ENCODE measurements at places on chromosomes 13 and 19.

DNA sequence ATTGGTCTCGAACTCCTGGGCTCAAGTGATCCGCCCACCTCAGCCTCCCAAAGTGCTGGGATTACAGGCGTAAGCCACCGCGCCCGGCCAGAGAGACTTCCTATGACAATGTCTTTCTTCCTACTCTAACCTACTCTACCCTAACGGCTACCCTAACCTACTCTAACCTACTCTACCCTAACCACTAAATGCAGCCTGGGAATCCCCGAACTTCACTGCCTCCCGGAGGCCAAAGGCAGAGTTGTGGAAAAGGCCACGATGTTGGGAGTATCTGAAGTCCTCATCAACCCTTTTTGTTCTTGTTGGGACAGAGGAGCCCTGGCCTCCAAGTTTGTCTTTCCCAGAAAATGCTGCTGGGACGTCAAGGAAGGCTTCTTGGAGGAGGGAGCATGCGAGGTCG is 967 bp upstream of the NR2C2AP start:
- DNase-seq, result no peak

GRCh38 chr19:5091684-5092480 is 123.0 kb downstream of the KDM4B start:
- no peak for DNase-seq

- no peak for DNase-seq
Observed at GRCh38 chr13:33144358-33144784, 128.1 kb downstream of the KL start.

- DNase-seq, result no peak
Observed at GRCh38 chr19:291006-291521, at the start of gene PLPP2. PLPP2 (minus strand) TSS chr19:291403; CDS start chr19:291336, 67 bp downstream.

DNA sequence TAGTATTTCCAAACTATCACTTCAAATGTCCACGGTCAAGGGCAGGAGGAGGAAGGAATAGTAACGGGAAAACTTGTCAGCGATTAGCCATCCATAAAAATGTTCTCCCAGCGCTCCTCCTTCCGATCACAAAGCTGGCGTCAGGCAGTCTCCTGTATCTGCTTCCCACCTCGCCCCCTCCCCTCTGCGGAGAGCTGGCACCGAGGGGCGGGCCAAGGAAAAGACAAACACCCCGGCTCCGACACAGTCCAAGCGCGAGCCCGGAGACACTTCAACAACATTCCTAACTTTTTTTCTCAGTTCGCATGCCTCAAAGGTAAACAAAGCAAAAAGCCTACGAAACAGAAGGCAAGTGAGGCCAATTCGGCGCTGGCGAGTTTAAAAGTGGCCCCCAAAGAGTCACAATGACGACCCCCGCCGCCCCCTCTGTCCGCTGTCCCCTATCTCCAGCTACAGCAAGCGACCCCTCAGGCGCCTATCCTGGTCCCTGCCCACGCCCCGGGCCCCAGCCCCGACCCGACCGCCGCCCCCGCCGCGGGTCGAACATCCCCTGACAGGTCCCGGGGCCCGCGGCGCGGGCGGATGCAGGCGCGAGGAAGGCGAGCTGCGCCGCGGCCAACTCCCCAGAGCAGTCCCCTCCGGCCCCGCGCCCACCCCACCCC is 736 bp downstream of the SMAD9 start:
- no peak for DNase-seq

GRCh38 chr19:23393121-23393520 is 2.1 kb downstream of the ZNF91 start:
- no peak for DNase-seq

DNA sequence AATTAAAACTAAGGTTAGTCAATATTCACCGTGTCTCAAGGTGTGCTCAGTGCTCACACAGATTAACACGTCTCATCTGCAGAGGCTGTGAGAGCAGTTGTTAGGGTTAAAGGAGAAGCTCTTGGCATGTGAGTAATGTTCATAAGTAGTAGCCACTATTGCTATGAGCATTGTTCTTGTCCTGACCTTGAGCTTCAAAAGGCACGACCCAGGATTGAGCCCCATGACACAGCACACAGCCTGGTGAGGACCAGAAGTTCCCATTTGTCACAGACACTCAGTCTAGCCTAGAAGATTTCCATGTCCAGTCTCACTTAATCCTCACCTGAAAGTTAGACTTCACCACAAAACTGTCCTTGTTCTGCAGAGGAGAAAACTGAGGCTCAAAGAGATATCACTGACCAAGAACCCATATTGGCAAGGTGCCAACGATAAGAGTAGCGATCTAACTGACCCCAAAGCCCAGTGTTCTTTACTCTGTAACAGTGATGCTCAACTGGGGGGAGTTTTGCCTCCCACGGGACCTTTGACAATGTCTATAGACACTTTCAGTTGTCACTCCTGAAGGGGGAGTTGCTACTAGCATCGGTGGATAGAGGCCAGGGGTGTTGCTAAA is 26.0 kb downstream of the FPR3 start:
- DNase-seq, result no peak

GRCh38 chr19:6248341-6248740 is 31.4 kb downstream of the MLLT1 start:
- DNase-seq, result no peak

GRCh38 chr19:14165990-14166830 is 29.8 kb upstream of the ASF1B start:
- DNase-seq, result no peak

DNA sequence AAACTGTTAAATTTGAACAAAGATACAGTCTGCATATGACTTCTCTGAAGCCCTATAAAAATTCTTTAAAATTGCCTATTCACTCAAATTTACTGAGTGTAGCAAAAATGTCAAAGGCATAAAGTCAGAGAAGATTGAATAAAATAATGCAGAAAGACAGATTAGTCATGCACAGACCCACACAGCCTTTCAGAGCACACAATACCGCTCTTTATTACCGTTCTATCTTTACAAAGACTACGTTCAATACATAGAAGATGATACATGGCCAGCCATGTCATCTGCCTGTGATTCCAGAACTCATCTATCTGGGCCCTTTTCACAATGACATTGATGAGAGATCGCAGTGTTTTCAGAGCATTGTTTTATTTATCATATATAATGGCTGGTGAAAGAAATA is 107.2 kb downstream of the URI1 start:
- no peak for DNase-seq

DNA sequence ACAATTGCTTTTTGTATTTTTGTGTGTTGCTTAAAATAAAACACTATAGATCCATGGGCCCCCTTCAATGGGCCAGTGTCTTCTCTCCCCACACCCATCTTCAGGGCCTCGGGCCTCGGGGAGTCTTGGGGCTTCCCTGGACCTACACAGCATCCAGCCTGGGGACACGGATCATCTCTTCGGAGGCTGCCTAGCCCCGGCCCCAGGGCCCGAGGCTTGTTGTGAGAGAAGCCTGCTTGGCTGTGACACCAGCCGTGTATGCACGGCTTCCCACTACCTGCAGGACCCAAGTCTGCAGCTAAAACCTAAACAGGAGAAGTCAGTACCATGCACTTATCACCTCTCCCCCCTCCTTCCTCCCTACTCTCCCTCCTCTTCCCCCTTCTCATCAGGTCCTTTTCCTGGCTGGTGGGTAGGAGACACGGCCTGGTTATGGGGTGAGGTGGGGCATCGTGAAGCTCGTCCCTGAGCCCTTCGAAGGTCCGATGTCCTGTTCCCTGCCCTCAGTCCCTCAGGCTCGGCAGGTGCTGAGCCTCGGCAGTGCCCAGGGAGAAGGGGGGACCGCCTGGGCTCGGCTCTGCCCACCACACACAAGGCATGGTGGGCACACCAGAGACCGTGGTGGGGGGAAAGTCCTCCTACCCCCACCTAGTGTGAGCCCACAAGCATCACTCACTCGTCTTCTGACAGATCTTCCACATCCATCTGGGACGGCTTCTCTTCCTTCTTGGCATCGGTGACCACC is 9.5 kb downstream of the C13orf46 start:
- no peak for DNase-seq

DNA sequence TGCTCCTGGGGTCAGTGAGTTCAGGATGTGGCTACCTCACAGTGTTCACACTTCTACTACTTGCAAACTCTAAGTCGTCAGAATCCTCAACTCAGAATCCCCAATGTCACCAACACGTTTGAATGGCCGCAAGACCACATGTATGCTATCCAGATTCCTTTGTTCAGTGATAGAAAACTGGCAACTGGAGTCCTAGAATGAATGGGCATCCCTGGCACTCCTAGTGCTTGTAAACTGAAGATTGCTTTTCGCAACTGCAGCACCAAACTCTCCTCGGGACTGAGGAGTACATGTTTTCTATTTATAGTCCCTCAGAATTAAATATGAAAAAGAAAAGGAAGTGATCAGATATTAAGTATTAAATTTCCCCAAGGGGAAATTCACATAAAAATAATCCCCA is 4.9 kb downstream of the SMAD9 start:
- no peak for DNase-seq

- no peak for DNase-seq
Observed at GRCh38 chr19:21749090-21749489, 18.3 kb downstream of the ZNF100 start.

GRCh38 chr19:34226036-34226435 is 28.3 kb upstream of the GARRE1 start:
- no peak for DNase-seq

- DNase-seq, result no peak
Observed at GRCh38 chr19:16227837-16228636, 30.3 kb downstream of the AP1M1 start.

GRCh38 chr13:35838356-35838755 is 292.8 kb downstream of the DCLK1 start:
- DNase-seq, result no peak

DNA sequence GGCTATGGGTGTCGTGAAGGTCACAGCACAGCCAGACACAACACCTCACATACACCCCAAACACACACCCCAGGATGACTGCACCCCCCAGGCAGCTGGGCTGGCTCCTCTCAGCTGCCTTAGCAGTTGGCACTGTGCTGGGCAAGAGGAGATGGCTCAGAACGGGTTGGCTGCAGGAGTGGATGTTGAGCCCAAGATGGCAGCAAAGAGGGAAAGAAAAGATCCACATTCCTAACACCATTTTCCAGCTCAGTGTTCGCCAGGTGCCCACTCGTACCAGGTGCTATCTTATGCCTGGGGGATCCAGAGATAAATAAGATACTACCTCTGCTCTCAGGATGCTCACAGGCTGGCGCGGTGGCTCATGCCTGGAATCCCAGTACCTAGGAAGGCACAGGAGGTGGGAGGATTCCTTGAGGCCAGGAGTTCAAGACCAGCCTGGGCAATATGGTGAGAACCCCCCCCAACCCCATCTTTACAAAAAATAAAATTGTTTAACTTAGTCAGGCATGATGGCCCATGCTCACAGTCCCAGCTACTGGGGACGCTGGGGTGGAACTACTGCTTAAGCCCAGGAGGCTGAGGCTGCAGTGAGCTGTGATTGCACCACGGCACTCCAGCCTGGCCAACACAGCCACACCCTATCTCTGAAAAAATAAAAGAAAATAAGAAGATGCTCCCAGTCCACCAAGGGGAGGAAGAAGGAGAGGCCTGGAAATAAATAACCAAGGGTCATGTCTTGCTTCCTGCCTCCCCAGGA is 89.7 kb upstream of the ZNF507 start:
- no peak for DNase-seq

DNA sequence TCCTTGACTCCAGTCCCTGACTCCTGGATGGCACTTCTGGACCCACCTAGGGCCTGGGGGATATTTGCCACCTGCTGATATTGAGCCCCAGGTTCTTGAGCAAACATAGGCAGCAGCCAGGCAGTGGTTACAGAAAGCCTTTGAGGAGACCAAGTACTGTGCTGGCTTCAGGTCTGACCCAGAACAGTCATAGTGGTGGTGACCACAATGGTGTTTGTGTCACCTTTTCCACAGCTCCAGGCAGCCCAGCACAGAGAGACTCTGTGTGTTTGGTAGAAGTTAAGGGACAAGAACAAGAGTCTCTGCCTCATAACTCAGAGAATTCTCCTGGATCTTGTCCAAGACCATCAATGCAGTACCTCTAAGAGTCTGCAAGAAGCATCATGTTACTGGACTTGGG is 14.6 kb upstream of the CLC start:
- no peak for DNase-seq

GRCh38 chr13:61275736-61276135 is 139.9 kb downstream of the PCDH20 start:
- no peak for DNase-seq

DNA sequence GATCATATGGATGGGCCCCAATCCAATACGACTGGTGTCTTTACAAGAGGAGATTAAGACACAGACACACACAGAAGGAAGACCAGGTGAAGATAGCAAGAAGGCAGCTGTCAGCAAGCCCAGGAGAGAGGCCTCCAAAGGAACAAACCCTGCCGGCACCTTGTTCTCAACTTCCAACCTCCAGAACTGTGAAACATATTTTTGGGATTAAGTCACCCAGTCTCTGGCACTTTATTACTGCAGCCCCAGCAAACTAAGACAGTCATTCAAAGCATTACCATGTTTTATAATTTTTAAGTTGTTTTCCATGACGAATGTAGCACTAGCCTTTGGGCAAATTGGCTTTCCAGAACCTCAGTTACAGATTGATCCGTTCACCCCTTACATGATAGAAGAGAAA is 11.3 kb downstream of the STARD13 start:
- no peak for DNase-seq

- peak; percentile 64 for DNase-seq
Observed at GRCh38 chr19:33416307-33417215, 43.1 kb downstream of the CEBPG start.

- DNase-seq, result no peak
Observed at GRCh38 chr13:80454245-80454644, 113.3 kb upstream of the SPRY2 start.

DNA sequence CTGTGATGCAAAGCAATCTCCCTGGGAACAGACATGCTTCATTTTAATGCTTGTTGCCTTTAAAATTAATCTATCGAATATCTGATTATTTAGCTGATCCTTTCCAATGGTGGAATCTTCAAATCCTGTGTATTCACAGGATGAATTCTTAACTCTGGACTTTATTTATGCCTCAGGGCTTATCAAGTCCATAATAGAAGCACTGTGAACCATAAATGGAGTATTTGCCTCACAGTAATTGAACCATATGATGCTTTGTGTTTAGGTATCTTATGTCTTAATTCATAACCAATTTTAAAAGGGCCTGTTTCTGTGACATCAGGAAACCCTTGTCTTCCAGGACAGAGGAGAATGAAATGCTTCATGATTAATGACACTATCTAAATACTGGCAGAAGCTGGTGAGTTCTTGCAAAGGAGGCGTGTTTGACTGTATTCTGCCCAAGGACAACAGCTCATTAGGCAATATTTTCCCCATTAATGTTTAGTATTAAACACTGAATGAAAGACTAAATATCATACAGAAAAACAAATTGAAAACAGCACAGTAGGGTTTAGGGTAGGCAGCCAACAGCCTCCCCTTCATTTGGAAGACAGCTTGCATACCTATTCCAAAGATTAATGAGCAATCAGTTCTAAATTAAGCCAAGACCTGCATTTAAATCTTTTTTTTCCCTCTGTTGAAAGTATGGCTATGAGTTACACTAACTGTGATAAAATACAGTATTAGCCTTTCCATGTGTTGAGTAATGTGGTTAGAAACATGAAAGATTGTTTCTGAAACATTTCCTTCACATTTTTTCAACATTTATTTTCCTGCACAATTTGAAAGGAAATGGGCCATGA is 709.4 kb downstream of the PCDH9 start:
- DNase-seq, result no peak

- no peak for DNase-seq
Observed at GRCh38 chr13:111906816-111907215, 160.1 kb upstream of the SOX1 start.

All from activated CD4-positive, alpha-beta T cell treated with anti-CD3 and anti-CD28 coated beads, Interleukin-2, amount 50 U/mL, for 4 hours (primary cell).